ENCODE measurements at places on chromosomes 3 and 15.

DNA sequence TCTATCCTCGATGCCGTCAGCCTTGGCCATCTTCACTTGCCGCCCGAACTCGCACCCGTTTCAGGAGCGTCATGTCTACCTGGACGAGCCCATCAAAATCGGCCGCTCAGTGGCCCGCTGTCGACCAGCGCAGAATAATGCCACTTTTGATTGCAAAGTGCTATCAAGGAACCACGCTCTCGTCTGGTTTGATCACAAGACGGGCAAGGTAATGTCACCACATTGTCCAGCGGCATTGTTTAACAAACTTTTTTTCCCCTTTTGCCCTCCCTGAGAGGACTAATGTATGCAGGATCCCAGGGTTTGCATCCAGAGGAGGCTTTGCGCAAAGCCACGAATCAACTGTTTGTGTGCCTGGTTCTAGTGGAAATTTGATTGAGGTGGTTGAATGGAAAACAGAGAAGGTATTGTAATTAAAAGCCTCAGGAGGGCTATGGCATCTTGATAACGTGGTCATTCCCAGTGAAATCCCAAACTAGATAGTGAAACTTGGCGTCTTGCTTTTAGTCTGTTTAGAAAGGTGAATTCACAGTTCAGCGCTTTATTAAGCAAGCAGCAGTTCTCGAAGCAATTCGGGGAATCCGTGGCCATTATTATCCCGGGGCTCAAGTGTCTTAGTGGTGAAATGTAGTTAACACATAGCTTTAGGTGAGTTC is 1.7 kb downstream of the SLMAP start:
- no peak for DNase-seq

DNA sequence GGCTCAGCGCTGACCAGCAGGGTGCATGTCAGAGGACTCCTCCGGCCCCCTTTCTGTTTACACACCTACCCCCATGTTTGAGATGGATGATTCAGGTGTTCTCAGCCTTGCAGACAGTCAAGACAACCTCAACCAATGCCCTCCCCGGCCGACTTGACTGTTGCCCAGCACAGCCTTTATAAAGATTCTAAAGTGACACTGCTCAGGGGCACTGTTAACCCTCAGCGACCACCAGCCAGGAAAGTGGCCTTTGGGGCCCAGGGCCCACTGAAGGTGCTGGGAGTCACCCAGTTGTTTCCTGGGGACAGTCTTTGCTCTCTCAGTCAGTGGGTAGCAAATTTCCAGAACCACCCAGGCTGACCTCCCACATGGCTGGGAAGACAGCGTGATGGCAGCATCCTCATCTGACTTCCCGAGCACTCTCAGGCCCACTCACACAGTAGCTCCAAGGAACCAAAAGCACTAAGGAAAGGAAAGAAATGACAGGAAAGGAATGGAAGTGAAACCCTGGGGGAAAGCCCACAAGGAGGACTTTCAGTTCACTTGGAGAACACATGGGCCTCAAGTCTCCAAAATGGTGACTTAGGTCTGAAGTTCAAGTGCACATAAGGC is 128.4 kb downstream of the ASB7 start:
- DNase-seq: no peak

DNA sequence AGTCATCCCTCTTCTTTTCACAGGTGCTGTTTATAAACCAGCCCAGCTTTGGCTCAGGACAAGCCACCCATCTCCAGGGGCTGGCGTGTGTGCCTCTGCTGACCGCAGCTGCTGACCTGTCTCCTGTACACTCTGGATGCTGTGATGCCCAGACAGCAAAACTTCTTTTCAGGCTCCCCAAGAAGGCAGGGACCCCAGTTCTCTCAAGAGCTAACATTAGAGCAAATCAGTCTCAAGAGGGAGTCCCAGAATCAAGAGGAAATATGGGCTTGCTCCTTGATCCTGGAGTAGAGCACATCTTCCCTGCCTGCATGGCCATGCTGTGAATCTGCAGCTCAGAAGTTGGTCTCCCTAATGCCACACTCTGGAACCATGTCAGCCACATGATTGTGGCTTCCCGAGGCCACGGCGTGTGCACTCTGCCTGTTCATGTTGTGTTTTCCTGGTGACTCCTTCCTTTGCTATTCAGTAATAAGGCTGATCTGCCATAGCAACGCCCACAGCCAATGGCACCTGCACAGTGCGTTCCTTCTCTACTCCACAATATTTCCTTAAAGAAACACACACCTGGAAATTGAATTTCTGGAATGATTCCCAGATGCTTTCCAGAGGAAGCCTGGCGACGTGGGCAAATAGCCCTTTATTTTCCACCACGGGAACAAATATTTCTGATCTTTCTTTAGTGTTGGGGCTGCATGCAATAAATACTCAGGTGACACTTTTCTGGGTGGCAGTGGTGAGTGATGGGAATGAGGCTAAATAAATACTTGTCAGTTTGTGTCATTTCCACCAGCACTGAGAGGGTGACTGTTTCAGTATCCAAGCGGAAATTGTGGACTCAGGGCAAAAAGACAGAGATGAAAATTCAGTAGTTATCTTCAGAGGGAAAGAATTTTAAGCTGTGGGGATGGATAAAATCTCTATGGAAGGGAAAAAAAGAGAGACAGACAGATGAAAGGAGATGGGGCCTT is 21.9 kb upstream of the THSD4 start:
- DNase-seq: no peak

DNA sequence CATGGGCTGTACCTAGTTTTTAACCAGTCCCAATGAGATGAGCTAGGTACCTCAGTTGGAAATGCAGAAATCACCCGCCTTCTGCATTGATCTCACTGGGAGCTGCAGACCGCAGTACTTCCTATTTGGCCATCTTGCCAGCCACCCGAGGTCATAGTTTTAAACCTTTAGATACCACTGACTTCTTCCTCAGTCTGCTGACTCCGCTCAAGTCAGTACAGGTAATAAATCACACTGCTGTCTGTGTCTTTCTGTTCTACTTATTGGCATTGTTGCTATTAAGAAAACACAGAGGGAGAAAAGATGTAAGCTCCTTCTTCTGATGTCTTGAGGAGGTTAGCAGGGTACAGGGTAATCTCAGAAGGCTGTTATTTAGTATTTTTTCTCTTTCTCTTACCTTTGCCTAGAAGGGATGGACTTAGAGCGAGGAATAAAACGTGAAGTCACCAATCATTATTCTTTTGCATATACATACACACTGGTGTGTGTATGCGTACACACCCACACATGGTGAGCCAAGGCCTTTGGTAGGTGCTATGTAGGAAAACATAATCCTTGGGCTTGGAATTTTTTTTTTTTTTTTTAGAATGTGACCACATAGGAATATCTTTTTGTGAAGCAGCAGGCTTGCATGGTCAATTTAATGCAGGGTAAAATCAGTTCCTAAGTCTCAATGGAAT is 197.2 kb downstream of the EDEM1 start:
- no peak for DNase-seq

DNA sequence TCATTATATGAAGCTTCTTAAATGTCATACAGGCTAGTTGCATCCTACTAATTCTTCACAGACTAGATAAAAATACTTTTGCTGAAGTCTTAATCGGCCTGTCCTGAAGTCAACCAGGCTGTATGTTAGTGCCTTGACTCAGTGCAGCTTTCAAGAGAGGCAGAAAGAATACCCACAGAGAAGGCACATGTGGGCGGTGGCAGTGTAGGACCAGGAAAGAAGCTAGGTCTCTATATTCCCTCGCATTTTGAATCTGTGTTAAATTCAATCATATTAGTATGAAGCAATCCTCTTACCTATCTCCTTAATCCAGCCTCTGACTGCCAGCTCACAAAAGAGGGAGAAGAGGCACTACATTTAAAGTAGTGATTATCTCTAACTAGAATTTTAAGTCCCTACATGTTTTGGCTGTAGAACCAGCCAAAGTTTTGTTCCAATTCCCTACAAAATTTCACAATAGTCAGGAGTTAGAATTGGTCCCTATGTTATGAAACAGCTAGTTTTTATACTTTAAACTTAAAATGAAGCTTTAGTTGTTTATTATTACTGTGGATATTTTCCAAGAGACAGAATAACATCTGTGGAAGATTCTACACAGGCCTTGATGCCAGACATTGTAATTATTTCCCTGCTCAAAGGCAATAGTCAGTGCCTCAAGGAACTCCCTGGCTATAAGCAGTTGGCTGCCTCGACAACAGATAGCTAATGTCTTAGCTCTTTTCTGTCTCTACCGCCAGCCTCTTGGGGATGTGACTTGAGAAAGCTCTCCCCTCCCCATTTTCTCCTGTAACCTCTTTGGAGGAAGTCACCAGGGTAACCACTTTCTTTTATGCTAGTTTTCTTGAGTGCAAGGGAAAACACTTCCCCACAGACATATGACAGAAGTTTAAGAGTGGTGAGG is 31.9 kb downstream of the CRTC3 start:
- DNase-seq: no peak

- DNase-seq: no peak
These were observed 80.4 kb upstream of the IGF1R start for GRCh38 chr15:98567951-98568350.

DNA sequence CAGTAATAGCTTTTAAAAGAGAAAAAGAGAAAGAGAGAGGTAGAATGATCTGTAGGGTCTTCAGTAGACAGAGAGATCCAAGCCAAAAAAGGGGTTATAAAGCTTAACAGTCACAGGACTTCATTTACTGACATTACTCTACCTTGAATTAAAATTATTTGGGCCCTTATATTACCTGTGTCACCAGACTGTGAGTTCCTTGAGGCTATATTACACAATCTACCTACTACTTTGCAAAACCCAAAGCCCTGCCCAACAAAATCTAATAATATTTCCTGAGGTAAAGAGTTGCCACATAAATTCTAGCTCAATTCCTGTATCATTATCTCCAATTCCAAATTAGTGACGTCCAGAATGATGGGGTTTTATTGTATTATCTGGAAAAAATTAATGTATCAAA is 1.9 kb downstream of the UBR1 start:
- DNase-seq: no peak

GRCh38 chr3:141663993-141664392 is 74.1 kb upstream of the RNF7 start:
- DNase-seq: no peak

DNA sequence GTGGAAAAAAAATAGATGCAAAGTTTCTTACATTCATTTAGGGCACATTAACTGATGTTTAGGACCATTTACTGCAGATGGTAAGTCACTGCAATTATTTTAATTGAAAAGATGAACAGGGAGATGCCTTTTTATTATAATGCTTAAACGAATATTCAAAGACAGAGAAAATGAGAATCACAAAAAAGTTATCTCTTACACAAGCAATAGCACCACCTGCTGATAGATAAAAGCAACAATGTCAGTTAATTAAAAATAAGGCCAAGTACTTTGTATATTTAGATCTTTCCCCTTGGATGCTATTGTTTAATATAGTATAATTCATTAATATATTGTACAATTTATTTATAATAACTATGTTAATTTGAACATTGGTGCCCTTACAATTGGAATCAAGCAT is 55.9 kb downstream of the IFT80 start:
- no peak for DNase-seq

GRCh38 chr15:45641374-45641781 is 6.5 kb downstream of the SQOR start:
- no peak for DNase-seq

DNA sequence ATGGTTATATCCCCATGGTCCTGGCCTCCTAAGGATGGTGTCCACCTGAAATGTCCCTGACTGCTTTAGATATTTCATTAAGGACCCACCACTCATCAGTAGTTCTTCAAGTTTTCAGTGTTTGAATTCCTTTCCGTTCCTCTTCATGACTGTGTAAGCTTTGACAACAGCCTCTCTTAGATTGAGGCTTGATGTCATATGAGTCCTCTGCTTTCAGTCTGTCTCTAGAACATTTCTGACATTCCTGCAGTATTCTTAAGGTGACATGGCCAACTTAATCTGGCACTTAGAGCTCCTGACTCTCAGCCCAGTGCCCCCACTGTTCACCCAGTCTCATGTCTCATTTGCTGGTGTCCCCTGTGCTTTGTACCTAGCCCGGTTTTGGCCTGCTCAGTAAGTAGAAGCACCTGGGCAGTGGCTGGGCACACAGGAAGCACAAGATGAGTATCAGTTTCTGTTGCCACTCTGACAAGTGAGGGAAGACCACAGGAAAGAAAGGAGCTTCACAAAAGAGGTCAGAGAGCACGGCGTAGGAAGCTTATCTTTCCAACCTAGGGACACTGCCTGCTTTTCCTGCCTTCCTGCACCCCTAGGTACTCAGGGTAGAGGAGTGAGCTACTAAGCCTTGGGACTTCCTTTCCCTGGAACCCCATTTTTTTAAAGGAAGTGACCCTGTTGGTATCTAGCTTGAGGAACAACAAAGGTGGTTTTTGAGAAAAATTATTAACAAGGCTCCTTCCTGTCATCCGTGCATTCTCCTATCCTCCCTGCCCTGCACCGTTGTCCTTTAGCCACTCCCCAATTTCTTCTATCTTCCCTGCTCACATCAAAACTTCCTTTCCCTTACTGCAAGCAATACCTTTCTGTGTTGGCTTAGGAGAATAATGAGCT is 103.1 kb downstream of the KLHL25 start:
- no peak for DNase-seq

GRCh38 chr3:14480207-14481017 is 59.7 kb downstream of the GRIP2 start:
- no peak for DNase-seq

GRCh38 chr15:71595846-71596553 is 214.4 kb upstream of the NR2E3 start:
- DNase-seq: no peak

DNA sequence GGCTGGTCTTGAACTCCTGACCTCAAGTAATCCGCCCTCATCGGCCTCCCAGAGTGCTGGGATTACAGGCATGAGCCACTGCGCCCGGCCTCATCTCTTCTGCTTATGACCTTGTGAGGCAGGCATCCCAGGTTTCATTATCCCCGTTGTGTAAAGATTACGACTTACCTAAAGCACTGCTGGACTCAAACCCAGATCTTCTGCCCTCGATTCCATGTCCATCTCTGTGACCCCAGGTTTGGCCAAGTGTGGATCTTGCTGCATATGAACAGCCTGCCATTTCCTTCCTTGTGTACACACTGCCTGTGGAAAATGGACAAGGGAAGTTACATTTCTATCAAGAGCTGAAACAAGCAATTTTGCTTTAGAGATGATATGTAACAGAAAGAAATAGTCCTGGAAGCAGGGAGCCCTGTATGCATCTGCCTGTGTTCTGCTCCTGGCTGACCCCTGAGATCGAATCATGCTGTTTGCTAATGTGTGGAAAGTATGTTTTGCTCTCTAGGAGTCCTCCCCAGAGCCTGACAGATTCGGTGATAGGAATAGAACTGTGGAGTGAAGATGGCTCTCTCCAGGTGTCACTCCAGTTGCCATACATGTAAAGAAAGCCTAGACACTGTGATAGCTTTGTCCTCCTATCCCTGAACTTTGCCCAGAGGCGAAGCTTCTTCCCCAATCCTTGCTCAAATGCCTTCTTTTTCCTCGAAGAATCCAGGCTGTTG is 11.8 kb upstream of the LIPC start:
- DNase-seq: no peak

DNA sequence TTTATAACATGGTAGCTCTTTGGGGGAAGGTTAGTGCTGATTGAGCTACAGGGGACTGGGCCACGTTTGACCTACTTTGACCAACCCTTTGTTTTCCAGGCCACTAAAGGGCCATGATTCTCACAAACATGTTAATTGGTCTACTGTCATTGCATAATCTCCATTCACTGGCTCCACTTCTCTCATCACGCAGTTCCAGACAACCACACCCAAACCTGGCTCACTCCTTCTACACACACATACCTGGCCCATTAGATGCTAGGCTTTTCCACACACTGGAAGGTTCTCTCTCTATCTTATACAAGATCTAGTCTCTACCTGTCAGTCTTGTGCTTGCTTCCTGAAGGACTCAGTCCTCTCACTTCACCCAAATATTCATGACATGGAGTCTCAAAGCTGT is 15.9 kb downstream of the TGM5 start:
- no peak for DNase-seq
